ENCODE measurements at places on chromosomes 6 and 20.
A peak's percentile ranks its signal among the peaks of the same experiment; 100 is the strongest.

DNA sequence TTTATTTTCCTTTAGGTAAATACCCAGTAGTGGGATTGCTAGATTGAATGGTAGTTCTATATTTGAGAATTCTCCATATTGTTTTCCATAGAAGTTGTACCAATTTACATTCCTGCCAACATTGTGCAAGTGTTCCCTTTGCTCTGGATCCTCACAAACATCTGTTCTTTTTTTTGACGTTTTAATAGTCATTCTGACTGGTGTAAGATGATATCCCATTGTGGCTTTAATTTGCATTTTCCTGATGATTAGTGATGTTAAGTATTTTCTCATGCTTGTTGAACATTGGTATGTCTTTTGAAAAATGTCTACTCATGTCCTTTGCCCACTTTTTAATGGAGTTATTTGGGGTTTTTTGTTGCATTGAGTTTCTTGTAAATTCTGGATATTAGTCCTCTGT lies 85.6 kb downstream of the UBE3D start:
- DNase-seq = no peak

GRCh38 chr6:17392978-17393891 lies at the start of gene CAP2:
CAP2 (plus strand) TSS chr6:17393595; CDS start chr6:17421556, 27,961 bp downstream.
- no peak for DNase-seq

- DNase-seq = no peak
These were observed 139.5 kb upstream of the BTBD3 start for GRCh38 chr20:11778206-11778570.

GRCh38 chr20:13525225-13525940 lies 113.3 kb downstream of the TASP1 start:
- DNase-seq = no peak

- no peak for DNase-seq
These were observed 48.3 kb downstream of the TXLNB start for GRCh38 chr6:139243536-139243935.

GRCh38 chr6:16057446-16057845 lies 71.4 kb upstream of the MYLIP start:
- DNase-seq = no peak

DNA sequence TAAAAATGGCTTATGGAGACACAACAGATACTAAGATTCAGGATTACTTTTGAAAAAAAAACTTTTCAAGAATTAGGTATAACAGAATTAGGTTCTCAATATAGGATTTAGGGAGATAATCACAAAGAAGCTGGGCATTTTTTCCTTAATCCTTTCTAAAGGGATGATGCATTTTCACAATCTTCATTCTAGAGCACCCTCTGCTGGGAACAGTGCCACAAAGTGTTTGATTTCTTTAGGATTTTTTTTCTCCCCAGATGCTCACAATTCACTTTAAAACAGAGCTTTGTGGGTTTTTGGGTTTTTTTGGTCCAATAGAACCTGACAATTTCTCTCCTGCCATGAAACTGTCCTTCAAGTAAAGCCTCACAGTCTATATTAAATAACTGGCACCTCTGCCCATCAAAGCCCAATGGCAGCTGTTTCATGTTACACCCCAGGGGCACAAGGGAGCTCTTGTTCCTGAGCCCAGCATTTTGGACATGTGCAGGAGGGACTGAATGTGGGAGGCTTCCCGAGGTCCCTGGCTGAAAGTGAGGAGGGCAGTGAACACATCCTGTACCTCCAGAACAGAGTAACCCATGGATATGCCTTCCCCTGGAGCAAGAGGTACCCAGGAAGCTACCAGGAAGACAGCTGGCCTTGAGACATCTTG lies 39.7 kb downstream of the PREP start:
- DNase-seq = no peak

DNA sequence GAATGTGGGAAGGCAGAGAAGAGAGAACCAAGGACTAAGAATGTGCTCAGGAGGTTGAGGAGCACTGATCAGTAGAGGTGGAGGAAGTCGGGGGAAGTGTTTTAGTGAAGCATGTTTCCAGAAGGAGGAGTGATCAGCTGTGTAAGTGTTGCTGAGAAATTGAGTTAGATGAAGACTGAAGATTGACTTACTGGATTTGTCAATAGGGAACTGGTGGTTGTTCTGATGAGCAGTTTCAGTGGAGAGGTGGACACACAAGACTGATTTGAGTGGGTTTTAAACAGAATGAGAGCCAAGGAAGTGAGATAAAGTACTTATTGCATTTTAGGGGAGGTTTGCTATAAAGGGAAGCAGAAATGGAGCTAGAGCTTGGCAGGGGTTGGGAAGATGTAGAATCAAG lies 182.6 kb downstream of the CDKAL1 start:
- no peak for DNase-seq

GRCh38 chr20:57205606-57206219 lies 60.7 kb downstream of the BMP7 start:
- DNase-seq = no peak

DNA sequence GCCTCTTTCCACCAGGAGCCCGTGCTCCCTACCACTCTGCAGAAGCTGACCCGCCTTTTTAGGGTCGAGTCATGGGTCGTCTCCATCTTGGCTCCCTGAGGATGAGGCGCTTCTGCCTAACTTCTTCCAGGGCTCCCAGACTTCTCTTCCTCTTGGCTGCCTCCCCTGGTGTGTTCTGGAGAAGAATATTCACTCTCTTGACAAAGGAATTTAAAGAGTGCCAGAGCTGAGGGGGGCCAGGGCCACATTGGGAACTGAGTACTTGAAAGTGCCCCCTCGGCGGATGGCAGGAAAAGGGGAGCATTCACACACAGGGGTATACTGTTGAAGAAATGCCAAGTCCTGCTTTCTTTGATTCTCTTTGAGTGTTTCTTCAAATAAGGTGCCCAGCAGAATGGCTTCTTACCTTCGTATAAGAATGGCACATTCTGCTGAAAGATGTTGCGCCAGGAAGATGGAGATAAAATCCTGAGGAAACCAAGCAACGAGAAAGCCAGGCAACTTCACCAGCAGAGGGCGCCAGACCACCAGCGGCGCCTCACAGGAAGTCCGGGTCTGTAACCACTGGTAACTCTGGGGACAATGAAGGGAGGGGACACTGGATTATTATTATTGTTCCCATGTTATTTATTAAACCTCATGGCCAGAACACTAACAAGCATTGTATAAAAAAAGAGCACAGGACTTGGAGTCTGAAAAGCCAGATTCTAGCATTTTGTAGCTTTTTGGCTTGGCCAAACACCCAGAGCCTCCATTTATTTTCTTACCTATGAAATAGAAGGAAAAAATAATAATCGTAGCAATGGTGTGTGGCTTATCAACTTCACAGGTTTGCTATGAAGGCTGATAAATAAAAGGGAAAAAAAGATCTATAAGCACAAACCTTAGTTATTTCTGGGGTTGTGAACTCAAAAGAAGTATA lies 176.7 kb downstream of the HACE1 start:
- peak; percentile 20 for DNase-seq

GRCh38 chr6:161319231-161319630 lies 45.4 kb upstream of the AGPAT4 start:
- no peak for DNase-seq

GRCh38 chr6:31791324-31792089 lies 4.0 kb downstream of the VARS1 start:
- no peak for DNase-seq

DNA sequence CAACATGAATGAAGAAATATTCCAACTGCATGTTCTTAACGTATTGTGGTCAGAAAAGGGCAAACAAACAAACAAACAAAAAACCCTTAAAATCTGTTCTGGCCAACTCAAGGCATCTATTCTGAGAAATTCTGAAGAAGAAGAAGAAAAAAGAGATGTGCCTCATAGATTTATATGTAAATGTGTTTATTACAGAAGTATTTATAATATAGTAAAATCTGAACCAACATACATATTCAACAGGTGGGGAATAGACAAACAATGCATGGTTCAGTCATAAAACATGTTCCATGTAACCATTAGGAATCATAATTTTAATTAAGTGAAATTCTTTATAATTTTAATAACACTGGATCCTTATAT lies 616 bp downstream of the BTN3A2 start:
- no peak for DNase-seq

- peak; percentile 15 for DNase-seq
These were observed 504 bp downstream of the SNTA1 start for GRCh38 chr20:33443006-33443511.

DNA sequence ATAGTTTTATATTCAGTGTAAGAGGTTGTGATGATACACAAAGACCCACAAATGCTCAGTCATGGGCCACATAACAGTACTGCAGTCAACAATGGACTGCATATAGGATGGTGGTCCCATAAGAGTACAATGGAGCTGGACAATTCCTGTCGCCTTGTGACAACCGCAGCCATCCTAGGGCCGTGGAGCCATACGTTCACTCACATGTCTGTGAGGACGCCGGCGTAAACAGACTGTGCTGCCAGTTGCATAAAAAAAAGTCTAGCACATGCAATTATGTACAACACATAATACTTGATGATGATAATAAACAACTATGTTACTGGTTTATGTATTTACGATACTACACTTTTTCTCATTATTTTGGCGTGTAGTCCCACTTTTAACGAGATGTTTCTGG lies 30.9 kb downstream of the BFSP1 start:
- DNase-seq = no peak

GRCh38 chr6:118650582-118651281 lies 659 bp downstream of the CEP85L start:
- peak; percentile 38 for DNase-seq

DNA sequence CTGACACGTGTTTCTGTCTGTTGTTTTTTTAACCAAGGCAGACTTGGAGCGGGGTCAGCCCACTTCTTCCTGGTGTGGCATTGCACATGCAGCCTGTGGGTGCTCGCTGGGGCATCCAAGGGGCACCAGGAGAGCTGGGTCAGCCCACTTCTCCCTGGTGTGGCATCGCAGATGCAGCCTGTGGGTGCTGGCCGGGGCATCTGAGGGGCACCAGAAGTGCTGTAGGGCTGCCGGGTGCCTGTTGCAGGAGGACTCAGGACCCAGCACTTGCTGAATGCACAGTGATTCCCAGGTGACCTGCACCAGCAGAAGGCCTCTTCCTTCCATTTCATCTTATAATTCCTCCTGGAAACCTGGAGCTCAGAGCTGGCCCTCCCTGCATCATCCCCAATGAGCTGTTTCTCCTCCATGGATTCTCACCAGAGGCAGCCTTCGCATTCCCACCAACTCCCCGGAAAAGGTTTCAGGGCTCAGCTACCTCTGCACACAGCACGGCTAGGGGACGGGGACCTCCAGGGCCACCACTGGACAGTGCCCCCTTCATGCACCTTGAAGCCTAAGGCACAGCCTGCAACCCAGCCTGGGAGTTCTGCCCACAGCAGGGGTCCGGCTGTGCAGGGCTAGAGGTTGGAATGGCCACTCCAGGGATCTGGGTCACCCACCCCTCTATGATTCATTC lies 218.8 kb downstream of the TAF4 start:
- DNase-seq = no peak

DNA sequence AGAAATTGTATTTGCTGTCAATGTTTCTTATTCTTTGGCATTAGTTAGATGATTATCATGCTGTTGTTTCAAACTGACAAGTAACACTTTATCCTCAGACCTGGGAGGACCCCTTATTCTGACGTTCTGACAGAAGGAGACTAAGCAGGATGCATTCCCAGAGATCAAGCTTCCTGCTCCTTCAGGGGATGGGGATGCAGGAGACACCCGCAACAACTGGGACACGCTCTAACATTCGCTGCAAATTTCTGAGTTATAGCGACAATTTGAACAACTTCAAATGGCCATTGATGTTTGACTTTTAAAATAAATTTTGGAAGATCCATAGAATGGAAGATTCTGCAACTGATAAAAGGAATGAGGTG lies 69.0 kb upstream of the ZNF184 start:
- no peak for DNase-seq

DNA sequence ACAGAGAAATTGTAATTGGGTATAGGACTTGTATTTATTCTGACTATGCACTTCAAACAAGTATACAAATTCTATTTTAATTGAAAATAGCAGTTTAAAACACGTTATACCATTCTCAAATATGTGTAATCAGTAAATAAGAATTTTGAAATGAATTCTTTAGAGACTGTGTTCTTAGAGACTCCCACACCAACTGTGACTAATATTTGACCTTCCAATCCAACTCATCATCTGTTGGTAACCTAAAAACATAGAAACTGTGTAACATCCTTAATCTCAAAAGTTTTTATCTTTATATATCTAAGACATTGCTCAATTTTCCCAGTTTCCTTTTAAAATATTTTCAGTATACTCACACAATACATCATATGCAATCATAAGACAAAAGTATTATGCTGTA lies 83.9 kb downstream of the KHDRBS2 start:
- DNase-seq = no peak

DNA sequence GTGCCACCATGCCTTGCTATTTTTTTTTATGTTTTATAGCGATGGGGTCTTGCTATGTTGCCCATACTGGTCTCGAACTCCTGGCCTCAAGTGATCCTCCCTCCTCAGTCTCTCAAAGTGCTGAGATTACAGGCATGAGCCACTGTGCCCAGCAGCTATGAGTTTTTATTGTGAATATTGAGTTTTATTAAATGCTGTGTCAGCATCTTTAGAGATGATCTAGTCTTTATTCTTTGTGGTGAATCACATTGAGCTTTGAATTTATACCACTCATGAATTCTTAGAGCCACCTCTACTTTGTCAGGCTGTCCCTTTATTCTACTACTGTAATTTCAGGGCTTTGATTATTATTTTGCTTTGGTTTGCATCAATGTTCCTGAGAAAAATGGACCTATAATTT lies 428.3 kb downstream of the BTBD3 start:
- no peak for DNase-seq

DNA sequence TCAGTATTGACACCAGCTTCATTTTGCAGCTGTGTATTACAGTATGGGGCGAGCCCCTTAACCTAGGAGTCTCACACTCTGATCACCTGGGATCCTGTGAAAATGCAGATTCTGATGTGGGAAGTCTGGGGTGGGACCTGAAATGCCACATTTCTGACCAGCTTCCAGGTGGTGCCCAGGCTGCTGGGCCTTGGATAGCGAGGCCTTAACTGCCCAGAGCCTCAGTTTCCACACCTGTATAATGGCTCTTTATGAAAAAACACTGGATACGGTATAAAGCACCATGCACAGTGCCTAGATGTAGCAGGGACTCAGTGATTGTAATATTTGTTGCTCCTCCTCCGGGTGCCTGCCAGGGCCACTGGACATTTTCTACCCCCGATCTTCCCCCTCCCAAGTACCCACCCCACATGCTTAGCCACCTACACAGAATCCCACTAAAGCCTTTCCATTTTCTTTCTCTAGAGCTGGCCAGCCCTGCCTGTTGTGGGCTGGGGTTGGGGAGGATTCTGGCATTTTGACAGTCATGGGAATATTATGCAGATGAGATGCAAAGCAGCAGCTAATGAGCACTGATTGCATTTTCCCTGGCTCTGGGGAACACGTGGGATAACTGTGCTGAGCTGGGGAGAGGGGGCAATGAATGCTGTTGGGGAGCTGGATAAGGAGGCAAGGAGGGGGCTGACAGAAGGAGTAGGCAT lies 44.8 kb downstream of the SPDEF start:
- no peak for DNase-seq

GRCh38 chr6:31091680-31092079 lies 20.7 kb downstream of the C6orf15 start:
- DNase-seq = no peak
